ENCODE measurements at places on chromosomes 11 and 22. TPM values are rescaled to one million over a fixed set of nuclear protein-coding genes. Genes with fewer than 3 reads are reported as not detected.

The RASL10A gene
- not detected for total RNA-seq

The C1QTNF5 gene
- 42.8 TPM for total RNA-seq

The TSKU gene
- 46.2 TPM for total RNA-seq

The ACTN3 gene
- total RNA-seq: under 0.01 TPM

The ZNF280B gene
- 1.2 TPM for total RNA-seq

The NEFH gene
- 0.85 TPM for total RNA-seq

The SLC22A25 gene
- not detected for total RNA-seq
